ENCODE measurements at places on chromosomes 7 and 10.

- no peak for DNase-seq
Observed at GRCh38 chr10:74178042-74178791, 27.2 kb downstream of the ADK start.

- DNase-seq = no peak
Observed at GRCh38 chr7:124692425-124692824, 73.2 kb downstream of the GPR37 start.

GRCh38 chr10:11705722-11706121 lies 36.5 kb upstream of the ECHDC3 start:
- no peak for DNase-seq

DNA sequence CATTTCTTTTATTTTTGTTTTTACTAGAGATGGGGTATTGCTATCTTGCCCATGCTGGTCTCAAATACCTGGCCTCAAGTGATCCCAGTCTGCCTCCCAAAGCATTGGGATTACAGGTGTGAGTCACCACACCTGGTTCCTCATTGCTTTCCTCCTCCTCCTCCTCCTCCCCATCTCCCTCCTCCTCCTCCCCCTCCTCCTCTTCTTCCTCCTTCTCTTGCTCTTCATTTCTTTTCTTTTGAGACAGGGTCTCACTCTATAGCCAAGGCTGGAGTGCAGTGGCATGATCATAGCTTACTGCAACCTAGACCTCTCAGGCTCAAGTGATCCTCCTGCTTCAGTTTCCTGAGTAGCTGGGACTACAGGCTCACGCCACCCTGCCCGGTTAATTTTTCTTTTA lies 22.2 kb downstream of the LRRC20 start:
- DNase-seq = no peak

DNA sequence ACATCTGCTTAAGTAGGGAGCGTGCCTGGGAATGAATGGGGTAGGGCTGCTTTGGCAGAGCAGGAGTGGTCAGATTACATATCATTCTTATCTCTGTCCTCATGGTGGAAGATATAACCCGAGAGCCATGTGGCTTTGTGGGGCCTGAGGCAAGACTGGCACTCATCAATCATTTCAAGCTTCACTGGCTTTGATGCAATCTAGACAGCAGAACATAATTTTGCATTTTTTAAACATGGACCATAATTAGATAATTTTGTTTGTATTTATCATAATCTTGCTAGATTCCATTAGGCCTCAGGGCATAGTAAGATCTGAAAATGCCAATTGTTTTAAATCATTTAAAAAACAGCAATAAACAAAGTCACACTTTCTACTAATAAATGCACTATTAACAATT lies 480.3 kb downstream of the NXPH1 start:
- no peak for DNase-seq

GRCh38 chr10:22226599-22226998 lies 8.8 kb upstream of the EBLN1 start:
- no peak for DNase-seq

DNA sequence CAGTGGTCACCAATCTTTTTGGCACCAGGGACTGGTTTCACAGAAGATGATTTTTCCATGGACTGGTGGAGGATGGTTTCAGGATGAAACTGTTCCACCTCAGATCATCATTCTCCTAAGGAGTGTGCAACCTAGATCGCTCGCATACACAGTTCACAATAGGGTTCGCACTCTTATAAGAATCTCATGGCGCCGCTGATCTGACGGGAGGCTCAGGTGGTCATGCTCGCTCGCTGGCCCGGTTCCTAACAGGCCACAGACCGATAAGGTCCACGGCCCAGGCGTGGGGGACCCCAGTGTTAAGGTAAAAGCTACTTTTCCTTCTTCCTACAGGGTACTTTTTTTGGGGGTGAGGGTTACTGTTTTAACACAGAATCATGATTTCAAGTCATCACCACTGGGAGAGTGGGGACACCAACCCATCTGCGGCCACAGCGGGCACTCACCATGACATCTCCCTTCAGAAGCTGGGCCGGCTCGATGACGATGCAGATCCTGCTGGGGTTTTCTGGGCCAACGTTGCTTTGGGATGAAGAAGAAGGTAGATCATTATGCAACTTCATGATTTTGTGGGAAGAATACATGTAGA lies 170.5 kb downstream of the TNS3 start:
- DNase-seq = no peak

DNA sequence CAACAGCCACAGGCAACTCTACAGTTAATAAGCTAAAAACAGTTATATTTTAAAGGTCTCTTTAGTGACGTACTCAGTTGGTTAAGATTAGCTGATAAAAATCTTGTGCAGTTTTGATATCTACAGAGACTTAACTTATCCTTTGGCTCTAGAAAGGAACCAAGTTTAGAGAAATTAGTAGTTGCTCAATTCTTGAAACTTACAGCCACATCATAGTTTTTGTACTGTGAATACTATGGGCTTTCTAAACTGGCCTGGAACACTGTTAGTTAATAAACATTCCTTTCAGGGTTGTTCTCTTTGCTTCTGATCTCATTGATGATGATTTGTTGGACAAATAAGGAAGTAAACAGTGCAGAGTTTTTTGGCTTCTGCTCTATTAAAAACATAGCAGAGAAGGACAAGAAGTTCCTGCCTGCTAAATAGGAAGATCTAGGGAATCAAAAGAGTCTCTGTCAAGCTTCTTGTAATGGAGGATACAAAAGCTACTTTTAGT lies 73.1 kb downstream of the MKLN1 start:
- DNase-seq = no peak

GRCh38 chr7:94296881-94297280 lies 97.8 kb upstream of the COL1A2 start:
- DNase-seq = no peak

DNA sequence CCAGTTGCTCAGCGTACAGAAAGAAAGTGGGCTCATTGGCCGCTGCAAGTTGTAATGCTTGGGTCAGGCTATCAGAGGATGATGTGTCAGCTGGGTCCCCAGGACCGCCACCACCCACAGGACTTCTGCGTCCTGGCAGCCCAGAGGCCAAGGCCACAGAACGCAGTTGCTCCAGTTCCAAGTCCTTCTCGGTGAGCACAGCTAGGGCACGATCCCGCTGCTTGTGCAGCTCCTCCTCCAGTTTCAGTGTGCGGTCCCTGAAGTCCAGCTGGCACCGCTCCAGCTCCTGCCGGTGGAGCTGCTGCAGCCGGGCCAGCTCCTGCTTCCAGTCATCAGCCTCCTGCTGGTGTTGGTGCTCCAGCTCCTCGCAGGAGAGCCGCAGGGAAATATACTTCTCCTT lies 3.0 kb downstream of the GCC1 start:
- DNase-seq = no peak

GRCh38 chr10:11116361-11116760 lies 98.7 kb downstream of the CELF2 start:
- no peak for DNase-seq

GRCh38 chr10:132642732-132643008 lies 105.1 kb downstream of the INPP5A start:
- DNase-seq = no peak

DNA sequence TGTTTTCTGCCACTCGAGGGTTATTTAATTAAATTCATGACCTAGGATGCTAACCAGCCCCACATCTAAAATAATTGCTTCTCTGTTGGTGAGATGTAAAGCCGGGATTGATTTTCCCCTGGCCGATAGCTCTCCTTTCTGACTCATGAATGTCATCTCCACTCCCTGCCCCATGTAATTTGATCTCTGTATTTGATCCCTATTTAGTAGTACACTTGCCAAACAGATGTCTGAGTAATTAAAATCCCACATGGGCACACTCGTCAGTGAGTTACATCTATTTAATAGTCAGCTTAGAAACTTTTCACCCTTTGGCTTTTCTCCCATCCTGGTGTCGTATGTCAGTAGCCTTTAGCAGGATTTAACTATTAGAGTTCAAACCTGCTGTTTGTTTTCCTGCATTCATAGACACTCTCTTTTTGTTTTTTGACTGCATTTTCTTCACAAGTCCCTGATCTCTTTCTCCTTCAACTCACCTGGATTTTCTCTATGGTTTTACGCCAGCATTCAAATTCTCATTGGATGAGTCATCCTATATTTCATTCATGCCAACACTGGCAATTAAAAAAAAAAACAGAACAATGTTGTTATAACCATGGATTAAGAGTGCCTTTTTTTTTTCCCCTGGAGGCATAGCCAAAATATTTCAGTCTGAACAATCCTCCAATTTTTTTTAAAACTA lies 82.7 kb downstream of the SPAG6 start:
- no peak for DNase-seq

- DNase-seq = no peak
Observed at GRCh38 chr7:1654738-1655475, 15.2 kb upstream of the ELFN1 start.

DNA sequence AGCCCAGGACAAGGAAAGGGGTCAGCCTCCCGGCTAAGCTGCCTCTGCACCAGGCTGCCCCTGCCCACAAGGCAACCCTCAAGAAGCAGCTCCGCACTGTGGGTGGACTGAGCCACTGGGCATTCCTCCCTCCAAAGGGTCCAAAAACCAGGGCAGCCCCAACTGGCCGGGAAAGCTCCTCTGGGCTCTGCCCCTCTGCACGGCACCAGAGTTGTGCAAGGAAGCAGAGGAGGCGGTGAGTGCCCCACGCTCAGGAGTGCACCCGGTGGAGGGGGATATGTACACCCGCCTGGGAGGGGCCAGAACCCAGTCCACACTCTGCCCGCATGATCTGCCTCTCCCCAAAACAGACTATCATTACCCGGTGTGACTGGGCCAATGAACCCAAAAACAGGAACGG lies 43.8 kb downstream of the PTPRN2 start:
- DNase-seq = no peak

DNA sequence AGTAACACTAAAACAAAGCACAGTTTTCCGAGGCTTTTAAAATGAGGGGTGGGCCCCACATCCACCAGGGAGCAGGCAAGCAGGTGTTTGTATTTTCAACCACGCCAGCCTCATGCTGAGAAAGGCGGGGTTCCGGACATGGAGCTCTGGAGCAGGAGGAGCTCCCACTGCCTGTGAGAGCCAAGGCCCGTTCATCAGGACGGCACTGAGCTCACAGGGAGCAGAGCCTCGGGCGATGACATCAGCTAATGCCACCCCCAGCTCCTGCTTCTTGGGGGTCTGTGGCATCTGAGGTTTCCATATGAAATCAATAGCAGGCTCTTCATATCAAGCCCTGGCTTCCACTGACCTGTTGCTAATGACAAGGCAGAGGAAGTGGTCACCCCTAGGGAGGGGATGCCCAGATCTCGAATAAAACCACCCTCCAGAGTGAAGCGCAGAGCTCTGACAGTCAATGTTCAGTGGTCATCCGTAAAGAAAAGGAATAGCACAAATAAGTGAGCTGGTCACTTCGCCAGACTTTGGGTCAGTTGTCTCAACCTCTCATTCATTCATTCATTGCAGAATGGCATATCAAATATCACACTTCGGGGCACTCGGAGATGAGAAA lies 89.1 kb downstream of the TNS3 start:
- no peak for DNase-seq

DNA sequence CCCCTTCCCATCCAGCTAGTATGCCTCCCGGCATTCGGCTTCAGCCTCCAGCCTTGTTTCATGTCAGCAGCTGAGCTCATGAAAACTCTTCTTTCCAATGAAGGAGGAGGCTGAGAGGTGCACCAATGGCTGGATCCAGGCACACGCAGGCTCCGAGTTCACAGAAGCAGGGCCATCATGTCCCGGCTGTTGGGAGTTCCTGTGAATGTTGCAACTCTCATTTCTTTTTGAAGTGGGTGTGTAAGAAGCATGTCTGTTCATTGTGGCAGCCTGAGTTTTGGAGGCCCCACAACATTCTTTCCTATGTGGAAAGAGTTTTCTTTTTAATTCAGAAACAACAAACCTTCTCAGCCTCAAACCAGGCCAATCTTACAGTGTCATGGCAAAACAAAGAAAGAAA lies 89.7 kb downstream of the PTPRE start:
- no peak for DNase-seq

DNA sequence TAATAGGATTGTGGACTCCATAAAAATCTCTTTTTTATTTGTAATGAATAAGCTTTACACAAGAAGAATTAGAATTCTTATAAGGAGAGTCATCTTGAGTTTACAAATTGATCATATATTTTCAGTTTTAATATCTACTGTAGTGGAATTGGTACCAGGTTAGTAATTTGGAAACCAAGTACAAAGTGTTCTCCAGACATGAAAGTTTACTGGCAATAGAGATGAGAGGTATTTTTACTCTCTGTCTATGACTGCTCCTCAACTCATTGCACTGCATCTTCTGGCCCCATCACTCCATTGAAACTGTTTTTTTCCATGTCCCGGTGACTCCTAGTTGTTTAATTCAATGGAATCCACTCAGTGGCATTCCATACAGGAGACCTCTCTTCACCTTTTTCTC lies 164.5 kb upstream of the SMIM30 start:
- no peak for DNase-seq

DNA sequence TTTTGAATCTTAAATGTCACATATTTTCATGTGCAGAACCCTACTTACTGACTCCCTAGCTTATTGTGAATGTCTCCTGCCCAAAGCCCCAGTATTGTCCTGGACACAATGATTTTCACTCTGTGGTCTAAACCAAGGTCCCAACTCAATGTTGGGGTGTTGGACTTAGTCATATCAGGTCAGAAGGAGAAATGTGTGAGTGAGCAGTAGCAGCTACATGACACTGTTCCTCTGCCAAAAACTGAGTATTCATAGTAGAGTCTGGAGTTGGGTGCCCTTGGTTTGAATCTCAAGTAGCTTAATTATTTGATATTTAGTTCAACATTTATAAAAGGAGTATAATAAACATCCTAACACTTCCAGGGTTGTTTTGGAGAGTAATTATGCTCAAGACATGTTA lies 141.0 kb downstream of the CHRM2 start:
- no peak for DNase-seq

GRCh38 chr10:24989867-24990266 lies 26.1 kb downstream of the ENKUR start:
- DNase-seq = no peak

DNA sequence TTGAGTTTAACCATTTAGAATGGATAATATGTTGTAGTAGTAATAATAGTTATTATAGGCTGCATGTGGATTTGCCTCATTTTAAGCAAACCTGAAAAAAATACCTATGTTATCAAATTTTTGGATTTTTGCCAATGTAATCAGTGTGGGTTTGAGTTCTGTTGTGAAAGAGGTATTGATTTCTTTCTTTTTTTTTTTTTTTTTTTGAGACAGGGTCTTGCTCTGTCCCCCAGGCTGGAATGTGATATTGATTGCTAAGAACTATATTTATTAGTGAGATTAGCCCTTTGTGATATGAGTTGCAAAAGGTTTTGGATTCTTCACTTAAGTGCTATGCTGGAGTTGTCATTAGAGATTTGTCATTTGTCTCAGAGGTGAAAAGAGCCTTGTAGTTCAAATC lies 124.4 kb downstream of the ST7 start:
- no peak for DNase-seq

- DNase-seq = no peak
Observed at GRCh38 chr7:27735165-27735564, 4.8 kb upstream of the TAX1BP1 start.

DNA sequence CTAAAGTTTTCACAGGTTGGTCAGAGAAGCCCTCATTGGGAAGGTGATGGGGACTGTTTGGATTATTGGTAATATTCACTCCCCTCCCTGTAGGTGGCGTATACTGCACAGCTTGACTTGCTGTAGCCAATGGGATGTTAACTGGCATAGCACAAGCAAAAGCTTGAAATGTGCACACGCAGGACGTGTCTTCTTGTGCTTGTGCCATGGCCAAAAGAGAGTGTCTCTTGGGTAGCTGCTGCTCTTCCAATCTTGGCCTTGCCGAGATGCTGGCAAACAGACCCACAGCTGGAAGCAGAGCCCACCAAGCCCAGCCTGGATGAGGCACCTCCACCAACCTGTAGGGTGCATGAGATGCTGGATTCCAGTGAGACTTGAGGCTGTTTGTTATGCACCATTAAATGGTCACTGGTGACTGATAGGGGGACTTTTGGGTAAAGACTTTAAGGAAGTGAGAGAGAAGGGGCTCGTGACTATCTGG lies 266.0 kb downstream of the GRID1 start:
- no peak for DNase-seq

Measured in activated naive CD8-positive, alpha-beta T cell treated with anti-CD3 and anti-CD28 coated beads, Interleukin-2, amount 50 U/mL, for 24 hours (primary cell).